ENCODE measurements at places on chromosomes 5 and 9. TPM values are rescaled to one million over a fixed set of nuclear protein-coding genes. Genes with fewer than 3 reads are reported as not detected.

- no peak for DNase-seq
Measured at GRCh38 chr5:120096413-120096812, 367.7 kb upstream of the PRR16 start.

- peak; percentile 40 for DNase-seq
Measured at GRCh38 chr5:151318850-151319732, 15.5 kb upstream of the SLC36A3 start.

DNA sequence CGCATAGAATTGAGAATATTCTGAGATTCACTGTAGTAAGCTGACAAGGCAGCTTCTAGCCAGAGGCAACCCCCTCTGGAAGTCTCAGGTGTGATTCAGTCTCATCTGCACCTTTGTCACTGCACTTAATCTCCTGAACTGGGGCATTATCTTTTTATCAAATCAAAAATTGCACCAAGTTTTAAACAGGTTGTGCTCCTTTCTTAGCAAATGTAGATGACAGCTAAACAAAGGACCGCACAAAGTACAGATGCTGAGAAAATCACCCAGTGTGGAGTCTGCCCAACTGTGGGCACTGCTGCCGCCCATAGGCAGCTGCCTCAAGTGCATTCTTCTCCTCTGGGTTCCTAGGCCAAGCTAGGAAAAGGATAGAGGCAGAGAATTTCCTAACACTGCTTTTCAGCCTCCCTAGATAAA is 51.1 kb downstream of the STARD4 start:
- DNase-seq = no peak

Gene PCDHB16
- total RNA-seq = 6.9 TPM

Gene FGD3
- total RNA-seq = 1.3 TPM
